ENCODE measurements at places on chromosomes 16 and 17.

DNA sequence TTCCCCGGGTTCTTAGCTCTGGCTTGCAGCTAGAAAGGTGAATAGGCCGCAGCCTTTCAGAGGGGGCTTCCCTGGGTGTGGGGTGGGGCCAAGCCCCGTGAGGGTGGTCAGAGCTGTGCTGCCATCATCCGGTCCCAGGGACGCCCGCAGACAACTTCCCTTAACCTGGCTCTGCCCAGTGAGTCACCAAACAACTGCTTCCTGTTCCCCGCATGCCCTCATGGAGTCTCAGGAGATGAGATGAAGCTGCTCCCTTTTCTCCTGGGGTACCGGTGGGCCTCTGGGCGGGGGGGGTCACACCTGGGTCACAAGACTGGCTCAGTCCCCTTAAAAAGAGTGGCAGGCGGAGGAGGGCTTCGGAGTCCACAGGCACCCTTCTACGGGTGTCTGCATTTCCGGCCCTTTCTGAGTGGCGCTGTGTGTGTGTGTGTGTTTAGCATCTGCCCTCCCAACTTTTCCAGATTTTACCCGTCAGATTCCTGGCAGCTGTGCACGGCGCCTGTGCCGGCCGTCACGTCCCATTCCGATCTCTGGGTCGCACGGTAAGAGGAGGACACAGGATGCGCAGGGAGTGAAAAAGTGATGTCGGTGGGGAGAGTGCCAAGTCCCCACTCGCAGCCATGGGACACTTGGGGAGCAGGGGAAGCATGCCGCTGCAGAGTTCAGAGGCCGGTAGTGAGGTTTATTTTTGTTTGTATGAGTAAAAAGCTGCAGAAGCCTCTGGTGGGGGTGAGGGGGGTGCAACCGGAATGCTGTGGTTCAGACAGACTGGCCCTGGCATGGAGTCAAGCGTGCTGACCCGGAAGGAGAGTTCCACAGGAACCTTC lies 16.8 kb downstream of the HIC1 start:
- DNase-seq = no peak

DNA sequence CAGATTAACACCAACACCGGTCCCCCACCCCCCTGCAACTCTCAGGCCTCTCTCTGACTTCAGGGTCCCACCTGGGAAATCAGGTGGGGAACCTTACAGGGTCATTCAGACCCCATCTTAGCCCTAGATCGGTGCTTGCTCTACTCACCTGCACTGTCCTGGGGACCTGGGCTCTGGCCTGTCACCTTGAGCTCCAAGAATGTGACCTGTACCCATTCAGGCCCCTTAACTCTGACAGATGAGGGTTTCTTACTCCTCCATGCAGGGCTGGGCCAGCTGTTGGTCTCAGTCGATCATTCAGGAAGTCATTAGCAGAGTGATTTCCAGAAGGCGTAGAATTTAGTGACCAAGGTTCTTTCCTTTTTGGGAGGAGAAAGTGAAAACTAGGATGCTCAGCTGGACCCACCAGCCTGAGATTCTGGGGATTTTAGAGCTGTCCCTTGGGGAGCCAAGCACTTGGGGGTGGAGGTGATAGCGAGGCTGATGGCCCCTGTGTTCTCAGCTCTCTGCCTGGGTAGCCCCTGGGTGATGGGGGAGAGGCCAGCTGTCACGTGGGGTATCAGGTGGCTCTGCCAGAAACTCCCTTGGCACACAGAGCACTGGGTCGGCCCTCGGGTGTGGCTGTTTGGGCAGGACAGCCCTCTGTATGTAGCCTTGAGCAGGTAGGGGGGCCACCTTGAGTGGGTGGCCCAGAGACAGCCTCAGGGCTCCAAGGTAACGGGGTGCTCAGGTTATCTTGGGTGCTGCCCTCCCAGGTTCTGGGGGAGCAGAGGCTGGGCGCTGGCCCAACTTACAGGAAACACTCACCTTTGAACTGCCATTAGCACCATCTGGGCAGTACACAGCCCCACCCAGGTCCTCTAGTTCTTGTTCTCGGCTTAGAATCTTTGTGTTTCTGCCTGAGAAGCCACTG lies 724 bp downstream of the MVP start:
- no peak for DNase-seq

- no peak for DNase-seq
These were observed 336.4 kb downstream of the SEC14L1 start for GRCh38 chr17:77476931-77477805.

- DNase-seq = no peak
These were observed 70.8 kb upstream of the TRAP1 start for GRCh38 chr16:3787924-3788661.

DNA sequence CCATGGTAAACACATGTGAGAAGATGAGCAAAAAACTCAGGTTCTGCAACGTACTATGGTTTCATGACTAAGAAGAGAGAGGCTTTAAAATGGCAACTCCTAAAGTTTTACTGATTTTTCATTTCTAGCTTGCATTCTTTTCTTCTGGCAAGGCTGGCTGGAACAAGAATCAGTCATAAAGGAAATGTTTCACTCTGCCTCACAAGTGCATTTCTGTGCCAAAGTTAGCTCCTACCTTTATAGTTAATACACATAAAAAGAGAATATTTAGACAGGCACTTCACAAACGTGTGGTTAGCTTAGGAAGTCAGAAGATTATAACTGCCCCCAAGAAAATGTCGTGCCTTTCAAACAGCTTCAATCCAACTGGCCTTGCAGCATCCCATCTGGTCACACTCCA lies 417.1 kb upstream of the CDH11 start:
- DNase-seq = no peak

DNA sequence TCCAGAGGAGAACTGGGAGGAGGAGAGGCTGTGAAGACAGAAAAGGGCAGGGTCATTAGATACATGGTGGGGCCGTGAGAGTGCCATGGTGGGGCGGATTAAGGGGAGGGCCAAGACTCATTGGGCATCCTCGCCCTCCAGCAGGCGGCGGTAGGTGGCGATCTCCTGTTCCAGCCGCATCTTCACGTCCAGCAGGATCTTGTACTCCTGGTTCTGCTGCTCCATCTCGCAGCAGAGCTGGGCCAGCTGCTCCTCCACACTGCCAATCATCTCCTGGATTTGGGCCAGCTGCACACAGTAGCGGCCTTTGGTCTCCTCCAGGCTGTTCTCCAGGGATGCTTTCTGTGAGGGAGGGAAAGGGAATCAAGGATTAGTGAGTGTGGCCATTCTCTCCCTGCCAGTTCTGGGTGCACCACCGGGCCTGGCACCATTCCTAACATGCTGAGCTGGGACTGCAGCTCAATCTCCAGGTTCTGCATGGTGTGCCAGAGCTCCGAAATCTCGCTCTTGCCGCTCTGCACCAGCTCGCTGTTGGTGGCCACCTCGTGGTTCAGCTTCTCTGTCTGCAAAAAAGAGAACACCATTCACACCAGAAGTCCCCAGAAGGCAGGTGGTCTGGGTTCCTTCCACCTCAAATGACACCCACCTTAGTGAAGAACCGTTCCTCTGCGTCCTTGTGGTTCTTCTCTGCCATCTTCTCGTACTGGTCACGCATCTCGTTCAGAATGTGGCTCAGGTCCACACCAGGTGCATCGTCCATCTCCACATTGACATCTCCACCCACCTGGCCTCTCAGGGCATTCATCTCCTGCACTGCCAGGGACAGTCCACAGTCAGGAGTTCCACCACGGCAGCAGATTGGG lies 129.0 kb downstream of the CCDC144A start:
- DNase-seq = no peak

DNA sequence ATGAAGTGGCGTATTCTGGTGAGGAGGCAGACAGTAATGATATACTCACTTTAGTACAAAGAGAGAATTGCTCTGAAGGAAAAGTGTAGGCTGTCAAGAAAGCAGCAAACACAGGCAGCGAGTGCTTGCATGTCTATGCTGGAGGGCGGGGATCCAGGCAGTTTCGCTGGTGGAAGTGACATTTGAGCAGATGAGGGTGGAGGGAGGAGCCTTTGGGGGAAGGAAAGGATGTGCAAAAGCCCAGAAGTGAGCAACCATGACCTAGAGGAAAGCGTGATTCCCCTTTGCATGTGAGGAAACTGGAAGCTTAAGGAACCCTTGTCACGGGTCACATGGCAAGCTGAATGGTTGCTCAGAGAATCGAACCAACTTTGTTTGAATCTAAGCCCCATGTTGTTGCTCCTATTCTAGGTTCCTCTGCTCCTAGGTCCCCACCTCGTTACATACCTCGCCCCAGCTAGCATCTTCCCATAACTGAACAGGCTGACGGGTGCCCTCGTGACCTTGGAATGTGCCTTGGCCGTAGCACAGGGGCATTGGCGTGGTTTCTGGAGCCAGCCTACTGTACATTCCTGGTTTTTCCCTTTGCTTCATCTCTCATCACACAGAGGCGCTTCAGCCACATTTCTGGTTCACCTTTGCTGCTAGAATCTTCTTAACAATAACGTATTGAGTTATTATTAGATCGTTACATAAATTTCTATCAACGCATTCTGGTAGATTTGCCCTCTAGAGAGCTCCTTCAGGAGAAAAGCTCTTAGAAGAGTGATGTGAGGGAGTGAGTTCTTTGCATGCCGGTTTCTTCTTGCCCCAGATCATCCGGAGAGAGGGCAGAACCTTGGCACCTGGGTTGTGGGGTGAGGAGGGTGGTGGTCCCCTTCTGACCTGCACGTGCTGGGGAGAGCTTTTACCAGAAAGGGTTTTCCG lies 191.8 kb downstream of the SNX29 start:
- DNase-seq = no peak

- no peak for DNase-seq
These were observed 26.7 kb upstream of the MED13 start for GRCh38 chr17:62091804-62092203.

- DNase-seq = no peak
These were observed 8.6 kb downstream of the COG1 start for GRCh38 chr17:73201215-73202069.

- no peak for DNase-seq
These were observed 87.4 kb upstream of the COX10 start for GRCh38 chr17:13981881-13982280.

- peak; percentile 11 for DNase-seq
These were observed 228.8 kb downstream of the CDH11 start for GRCh38 chr16:64892835-64893785.

DNA sequence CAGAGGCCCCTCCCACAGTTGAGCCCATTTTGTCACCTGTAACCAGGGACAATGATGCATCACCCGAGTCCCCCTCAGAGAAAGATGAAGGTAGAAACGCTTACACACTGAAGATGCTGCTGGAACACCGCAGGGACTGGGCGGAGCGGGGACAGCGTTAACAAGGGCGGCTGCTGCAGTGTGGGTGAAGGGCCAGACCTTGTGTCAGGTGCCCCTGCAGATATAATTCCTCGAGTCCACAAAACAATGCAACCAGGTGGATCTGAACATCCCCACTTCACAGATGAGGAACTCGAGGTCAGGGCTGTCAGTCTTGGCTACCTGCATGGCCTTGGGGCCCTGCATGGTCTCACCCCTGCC lies 6.3 kb upstream of the MAPK7 start:
- no peak for DNase-seq

- no peak for DNase-seq
These were observed 535.4 kb downstream of the CDH8 start for GRCh38 chr16:61500851-61501250.

DNA sequence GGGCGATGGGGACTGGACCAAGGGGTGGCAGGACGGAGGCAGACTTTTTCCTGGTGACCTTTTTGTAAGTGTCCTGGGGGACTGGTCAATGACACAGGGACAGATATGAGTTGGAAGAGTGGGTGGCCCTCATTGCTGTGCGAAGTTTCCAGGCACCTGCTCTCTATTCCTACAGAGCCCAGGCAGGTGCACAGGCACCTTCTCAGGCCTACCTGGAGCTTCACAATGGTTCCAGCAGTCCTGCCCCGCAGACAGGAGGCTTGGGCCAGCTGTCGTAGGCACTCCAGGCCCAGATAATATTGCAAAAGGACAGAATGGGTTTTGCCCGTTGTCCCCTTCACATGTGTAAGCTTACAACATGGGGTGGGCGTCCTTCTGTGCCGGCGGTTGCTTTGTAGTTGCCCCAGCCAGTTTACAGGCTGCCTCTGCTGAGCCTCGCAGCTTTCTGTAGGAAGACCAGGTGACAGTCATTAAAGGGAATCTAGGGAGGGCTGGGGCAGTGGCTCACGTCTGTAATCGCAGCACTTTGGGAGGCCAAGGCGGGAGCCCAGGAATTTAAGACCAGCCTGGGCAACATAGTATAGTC lies 84.3 kb downstream of the ARHGAP23 start:
- DNase-seq = no peak

DNA sequence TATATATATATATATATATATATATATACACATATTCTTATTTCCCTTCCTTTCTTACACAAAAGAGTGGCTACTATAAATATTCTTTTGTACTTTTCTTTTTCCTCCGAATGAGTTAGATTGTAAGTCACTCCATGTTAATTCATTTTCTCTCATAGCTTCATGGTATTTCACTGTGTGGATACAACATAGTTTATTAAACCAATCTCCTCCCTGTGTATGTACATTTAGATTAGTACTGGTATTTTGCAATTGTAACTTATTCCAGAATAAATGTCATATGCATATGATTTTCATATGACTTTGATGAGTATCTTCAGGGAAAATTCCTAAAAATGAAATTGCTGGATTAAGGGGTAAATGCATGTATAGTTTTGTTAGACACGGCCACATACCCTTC lies 20.0 kb upstream of the FA2H start:
- DNase-seq = no peak

DNA sequence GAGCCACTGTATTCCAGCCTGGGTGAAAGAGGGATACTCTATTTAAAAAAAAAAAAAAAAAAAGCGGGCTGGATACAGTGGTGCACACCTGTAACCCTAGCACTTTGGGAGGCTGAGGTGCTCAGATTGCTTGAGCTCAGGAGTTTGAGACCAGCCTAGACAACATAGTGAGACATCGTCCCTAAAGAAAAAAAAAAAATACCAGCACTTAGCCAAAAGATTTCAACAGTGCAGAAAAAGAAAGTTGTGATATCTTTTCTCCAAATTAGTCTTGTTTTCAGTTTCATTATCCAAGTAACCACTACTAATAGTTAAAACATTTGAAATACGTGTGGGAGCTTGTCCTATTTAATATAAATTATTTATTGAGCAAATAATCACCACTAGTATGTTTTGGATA lies 48.7 kb downstream of the TENT4B start:
- DNase-seq = no peak

GRCh38 chr17:66309793-66310192 lies 7.4 kb downstream of the PRKCA start:
- DNase-seq = no peak

DNA sequence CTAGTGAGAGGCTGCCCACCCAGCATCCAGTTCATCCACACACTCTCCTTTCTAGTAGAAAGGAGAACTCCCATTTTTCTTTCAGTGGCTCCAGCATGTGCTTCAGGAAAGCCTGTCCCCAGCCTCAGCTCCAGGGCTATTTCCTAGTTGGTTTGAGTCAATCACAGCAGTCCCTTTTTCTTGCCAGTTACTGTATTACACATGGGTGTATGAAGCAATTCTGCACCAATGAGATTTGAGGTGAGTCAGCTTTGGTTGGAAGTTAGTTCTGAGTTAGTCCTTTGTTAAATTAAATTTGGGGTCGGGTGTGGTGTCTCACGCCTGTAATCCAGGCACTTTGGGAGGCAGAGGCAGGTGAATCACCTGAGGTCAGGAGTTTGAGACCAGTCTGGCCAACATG lies 24.8 kb downstream of the RAD51D start:
- DNase-seq = no peak

All from NCI-H2081 (cell line).